Occipital lobe (tissue), 3 donors: ENCODE measurements at places on chromosomes 16 and 17.

DNA sequence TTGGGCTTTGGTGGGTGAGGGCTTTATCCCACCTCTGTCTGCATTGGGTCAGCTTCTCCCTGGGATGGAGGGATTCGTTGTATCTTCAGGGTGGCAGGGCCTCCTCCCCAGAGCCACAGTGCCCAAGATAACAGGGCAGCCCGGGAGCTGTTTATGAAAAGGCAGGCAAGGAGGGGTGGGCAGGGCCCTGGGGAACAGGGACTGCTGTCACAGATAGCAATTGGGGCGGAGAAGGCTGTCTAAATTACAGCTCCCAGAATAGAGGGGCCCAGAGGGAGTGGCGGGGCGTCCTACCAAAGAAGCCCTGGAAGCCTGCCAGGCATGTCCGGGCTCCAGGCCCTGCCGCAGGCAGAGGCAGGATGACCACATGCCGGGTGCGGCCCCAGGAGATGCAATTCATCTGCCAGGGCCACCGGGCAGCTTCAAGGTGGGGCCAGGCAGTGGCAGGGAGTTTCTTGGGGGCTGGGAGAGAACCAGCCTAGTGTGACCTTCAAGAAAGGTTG, 18.8 kb upstream of the PHOSPHO1 start:
- no peak for DNase-seq

DNA sequence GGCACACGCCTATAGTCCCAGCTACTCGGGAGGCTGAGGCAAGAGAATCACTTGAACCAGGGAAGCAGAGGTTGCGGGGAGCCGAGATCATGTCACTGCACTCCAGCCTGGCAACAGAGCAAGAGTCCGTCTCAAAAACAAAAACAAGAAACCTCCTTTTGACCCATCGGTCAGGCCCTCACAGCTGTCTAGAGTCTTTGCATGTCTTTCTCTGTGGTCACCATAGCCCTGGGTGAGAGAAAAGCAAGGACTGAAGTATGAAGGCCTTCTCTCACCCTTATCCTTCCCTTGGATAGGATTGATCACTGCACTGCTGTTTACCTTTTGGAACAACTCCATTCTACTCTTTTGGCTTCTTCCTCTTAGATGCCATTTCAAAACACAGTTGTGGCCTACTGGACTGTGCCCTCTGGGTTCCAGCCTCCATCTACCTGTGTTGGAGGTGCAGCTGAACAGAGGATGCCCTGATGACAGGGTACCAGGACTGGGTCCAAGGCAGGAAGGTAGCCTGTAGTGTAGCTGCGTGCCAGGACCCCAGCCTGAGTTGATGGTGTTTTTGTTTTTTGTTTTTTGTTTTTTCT, 37.1 kb downstream of the LDHD start:
- DNase-seq: no peak

DNA sequence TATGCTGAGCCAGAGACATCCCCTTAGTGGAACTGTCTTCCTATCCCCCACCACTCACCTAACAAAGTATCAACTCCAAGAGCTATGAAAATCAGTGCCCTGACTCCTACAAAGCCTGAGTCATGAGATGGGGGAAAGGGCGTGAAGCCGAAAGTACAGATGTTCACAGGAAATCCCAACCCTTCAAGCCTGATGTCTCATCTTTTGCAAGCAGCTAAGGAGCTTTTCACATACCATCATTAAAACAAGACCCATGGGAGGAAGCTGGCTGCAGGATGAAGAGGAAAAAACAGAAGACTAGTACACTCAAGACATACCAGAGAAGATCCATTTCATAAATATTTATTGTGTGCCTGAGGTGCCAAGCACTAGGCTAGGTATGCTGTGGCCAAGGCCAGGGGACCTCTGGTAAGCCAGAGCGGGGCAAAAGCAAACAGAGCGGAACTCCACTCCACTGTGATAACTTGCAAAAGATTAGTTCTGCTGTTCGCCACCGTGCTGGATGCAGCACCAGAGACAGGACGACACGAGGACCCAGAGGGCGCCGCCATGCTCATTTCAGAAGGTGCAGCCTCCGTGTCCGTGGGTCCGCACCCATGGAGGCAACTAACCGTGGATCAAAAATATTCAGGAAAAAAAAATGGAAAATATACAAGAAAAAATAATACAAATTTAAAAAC, 4.5 kb upstream of the MNT start:
- no peak for DNase-seq

DNA sequence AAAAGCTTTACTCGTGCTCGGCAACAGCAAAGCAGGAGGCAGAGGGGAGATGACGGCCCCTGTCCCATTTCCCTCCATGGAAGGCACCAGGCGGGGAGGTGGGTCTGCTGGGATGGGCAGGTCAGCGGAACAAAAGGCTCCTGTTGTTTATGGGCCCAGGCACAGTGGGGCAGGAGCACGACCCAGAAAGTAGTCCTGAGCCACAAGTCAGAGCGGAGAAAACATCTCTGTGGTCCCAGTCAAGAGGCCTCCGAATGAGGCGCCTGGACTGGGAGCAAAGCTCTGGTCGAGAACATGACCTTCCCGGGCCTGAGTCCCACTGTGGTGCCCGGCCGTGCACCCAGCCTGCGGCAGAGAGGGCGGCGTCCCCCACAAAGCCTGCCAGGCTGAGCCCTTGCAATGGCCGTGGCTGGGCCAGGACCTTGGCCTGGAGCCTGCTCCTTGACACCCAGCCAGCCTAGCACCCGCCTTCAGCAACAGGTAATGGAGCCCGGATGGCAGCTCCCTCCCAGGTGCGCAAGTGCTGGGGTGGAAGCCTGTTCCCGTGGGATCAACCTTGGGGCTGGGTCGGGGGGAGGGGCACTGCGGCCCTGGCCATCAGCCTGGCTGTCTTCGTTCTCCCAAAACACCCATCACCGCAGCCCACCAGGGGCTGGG, 3.6 kb downstream of the RFNG start:
- DNase-seq: no peak

DNA sequence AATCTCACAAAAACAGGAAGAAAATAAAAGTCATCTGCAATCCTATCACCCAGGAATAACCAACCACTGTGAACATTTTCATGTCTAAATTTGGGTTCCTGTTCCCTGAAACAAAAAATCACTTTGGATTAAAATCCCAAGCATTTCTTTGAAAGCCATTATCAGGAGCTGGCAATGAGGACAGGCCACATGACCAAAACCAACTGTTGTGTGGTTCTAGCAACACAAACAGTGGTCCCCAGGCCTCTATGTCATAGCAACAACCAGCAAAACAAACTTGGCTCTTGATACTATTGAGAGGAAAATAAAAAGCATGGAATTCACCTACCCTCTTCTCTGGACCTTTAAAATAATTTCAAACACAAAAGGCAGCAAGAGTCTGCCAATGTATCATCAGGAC, 252.5 kb downstream of the SLC39A11 start:
- DNase-seq: no peak

DNA sequence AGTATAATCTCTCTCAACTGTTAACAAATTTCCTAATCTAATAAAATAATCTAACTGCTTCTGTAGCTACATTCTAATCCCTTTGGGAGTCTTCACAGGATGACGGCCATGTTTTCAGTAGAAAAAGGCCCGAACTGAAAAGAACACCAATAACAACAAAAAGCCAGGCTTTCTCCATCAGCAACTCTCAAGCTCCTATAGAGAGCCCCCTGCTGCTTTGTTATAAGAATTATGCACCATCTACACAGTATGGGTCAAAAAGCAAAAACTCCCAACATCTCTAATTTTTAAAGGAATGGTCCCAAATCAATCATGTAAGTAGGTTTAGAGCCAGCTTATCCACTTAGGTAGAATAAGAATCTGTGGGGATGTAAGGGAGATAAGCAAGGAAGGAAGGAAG, 163.6 kb upstream of the C17orf78 start:
- no peak for DNase-seq

GRCh38 chr16:31472709-31473203, 804 bp downstream of the TGFB1I1 start:
- DNase-seq: no peak

DNA sequence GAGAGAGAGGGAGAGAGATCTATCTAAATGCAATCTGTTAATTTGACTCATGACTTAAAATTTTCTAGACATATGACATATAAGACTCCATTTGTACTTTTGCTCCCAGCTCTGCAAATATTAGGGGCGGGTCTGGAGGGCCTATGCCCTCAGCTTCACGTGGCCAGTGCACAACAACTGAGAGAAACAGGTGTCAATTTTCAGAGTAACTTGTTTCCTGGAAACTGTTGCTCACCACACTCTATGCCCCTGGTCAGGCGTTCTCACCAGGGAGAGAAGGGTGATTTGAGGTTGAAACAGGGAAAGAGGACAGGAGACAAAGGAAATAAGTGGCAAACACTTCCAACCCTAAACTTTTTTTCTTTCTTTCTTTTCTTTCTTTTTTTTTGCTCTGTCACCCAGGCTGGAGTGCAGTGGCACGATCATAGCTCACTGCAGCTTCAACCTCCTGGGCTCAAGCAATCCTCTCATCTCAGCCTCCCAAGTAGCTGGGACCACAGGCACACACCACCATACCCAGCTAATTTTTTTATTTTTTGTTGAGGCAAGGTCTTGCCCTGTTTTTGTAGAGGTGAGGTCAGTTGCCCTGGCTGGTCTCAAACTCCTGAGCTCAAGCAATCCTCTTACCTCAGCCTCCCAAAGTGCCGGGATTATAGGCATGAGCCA, 270.0 kb downstream of the SLC39A11 start:
- no peak for DNase-seq
